ENCODE measurements at places on chromosomes 5 and 9. TPM values are rescaled to one million over a fixed set of nuclear protein-coding genes. Genes with fewer than 3 reads are reported as not detected.

GALNT12 gene
- polyA plus RNA-seq = 0.59 TPM

SPATA31E1 gene
- polyA plus RNA-seq = not detected

ZNF189 gene
- 16.6 TPM for polyA plus RNA-seq

TMOD1 gene
- 83.7 TPM for polyA plus RNA-seq

SLC34A1 gene
- not detected for polyA plus RNA-seq

PDCD1LG2 gene
- 1.2 TPM for polyA plus RNA-seq

MZB1 gene
- 0.67 TPM for polyA plus RNA-seq

IL5 gene
- polyA plus RNA-seq = not detected

TXNDC8 gene
- not detected for polyA plus RNA-seq

HMGXB3 gene
- 12.8 TPM for polyA plus RNA-seq

CDO1 gene
- polyA plus RNA-seq = 14.8 TPM

SAXO1 gene
- polyA plus RNA-seq = not detected

PCDHA8 gene
- polyA plus RNA-seq = not detected

IL9 gene
- not detected for polyA plus RNA-seq

SLC45A2 gene
- not detected for polyA plus RNA-seq
